ENCODE measurements at places on chromosomes 16 and 17.

- no peak for DNase-seq
Observed at GRCh38 chr16:88282564-88283395, 100.0 kb upstream of the ZNF469 start.

DNA sequence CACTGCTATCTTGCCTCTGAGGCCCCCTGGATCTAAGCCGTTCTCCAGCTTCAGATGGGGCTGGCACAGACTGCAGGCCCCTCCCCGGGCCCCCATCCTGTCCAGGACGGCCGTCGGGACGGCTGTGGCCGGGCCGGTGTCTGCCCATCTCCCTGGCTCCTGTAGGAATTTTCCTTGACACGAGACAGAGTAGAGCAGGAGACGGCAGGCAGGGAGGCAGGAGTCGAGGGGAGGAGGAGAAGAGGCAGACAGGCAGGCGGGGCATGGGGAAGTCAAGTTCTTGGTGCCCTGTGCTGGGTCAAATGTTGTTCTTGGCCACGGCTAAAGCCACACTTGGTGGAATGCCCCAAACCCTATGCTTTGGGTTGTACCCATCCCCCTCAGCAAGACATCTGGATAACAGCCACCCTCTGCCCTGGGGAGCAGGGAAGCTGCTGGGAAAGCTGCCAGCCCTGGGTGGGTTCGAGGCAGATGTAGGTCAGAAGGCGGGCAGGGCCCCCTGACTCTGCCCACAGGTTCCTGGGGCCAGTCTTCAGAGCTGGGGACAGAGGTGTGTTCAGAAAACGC is 4.0 kb downstream of the C1QTNF1 start:
- no peak for DNase-seq

GRCh38 chr17:8289103-8289397 is 580 bp downstream of the RANGRF start:
- no peak for DNase-seq

- DNase-seq: no peak
Observed at GRCh38 chr17:36778448-36778847, 158.8 kb upstream of the LHX1 start.

DNA sequence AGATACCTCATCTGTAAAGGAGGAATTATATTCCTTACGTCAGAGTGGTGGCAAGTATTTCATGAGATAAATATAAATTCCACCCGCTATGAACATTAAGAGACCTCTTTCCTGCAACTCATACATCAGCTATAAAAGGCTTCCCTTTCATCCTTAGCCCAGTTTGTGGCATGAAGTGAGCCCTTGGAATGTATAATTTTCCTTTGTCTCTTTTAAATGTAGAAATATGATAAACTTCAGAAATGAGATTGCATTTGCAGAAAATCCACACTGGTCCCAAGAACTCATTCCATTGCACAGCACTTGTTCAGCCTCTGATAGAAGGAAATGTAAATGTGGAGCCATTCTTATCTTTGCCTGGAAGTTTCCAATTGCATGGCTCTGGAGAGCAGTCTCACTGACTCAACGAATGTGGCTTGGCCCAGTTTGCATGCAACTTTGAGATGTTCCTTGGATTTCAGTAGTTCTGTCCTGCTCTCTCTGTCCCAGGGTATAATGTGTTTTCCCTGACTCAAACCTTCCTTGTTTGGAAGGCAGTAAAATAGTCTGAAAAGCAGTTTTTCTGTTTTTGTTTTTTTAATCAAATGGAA is 746.4 kb downstream of the CDH11 start:
- no peak for DNase-seq

- DNase-seq: no peak
Observed at GRCh38 chr17:7184647-7185046, 5.5 kb upstream of the ASGR1 start.

DNA sequence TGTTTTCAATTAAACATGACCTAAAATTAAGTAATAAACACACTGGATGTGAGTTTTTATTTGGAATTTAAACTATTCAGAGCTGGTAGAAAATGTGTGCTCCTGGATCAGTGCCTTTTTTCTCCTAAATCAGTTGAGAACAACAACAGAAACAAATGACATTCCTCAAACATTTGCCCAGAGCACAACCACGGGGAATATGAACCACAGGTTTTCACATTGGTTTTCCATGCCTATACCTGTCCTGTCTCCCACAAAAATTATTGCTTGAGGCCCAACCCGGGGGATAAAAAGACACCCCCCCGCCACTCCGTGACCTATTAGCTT is 6.8 kb downstream of the HSBP1 start:
- no peak for DNase-seq

DNA sequence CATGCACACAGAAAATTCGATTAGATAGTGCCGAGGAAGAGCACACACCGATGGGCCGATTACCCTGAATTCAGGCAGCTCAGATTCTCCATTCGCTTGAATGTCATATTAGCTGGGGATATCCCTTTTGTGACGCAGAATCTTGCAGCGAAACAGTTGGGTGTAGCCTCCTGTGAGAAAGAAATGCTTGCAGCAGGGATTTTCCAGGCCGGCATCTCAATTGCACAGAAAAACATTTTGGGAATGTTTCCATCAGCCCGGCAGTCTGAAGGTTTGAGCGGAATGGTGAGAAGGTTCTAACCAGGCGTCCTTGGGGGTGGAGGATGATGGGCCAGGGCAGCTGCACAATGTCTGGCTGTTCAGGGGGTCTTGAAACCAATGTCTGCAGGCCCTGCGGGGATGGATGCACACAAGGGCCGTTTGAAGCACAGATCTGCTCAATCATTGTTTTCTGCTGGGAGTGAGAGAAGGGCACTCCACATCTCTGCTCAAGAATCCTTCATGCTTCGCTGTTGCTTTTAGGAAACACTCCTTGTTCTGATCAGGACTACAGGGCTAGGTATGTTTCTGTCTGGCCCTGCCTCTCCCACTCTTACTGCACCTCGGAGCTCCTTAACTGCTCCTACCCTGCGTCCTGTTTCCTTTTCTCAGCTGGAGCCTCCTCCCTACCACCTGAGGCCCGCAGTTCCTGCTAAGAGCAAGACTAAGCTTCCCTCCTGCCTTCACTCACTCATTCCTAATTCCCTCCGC is 94.6 kb downstream of the CMIP start:
- DNase-seq: no peak

DNA sequence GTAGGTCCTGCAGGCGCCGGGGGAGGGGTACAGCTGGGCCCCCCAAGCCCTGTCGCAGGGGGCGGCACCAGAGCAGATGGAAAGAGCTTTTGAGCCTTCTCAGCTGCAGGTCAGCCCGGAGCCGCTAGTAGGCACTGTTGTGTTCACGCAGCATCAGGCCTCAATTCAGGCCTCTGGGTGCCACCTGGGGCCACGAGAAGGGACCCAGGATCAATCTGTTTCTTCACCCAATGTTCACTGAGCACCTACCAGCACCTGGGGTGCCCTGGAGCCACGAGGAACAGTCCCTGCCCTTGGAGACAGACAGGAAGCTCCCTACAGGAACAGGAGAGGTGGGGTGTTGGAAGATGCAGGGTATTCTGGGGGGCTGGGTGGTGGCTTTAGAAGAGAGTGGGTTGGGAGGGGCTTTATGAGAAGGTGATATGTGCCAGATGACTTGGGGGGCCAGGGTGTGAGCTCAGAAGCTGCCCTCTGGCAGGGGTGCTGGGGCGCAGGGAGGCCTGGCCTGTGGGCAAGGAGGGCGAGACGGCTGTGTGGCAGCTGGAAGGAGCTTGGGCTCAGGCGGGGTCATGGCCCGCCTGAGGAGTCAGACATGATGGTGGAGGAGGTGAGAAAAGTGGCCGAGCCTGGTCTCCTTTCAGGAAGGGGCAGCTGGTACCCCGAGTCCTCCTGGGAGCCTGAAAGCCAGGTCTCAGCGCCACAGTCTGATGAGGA is 121.9 kb upstream of the GSE1 start:
- no peak for DNase-seq

DNA sequence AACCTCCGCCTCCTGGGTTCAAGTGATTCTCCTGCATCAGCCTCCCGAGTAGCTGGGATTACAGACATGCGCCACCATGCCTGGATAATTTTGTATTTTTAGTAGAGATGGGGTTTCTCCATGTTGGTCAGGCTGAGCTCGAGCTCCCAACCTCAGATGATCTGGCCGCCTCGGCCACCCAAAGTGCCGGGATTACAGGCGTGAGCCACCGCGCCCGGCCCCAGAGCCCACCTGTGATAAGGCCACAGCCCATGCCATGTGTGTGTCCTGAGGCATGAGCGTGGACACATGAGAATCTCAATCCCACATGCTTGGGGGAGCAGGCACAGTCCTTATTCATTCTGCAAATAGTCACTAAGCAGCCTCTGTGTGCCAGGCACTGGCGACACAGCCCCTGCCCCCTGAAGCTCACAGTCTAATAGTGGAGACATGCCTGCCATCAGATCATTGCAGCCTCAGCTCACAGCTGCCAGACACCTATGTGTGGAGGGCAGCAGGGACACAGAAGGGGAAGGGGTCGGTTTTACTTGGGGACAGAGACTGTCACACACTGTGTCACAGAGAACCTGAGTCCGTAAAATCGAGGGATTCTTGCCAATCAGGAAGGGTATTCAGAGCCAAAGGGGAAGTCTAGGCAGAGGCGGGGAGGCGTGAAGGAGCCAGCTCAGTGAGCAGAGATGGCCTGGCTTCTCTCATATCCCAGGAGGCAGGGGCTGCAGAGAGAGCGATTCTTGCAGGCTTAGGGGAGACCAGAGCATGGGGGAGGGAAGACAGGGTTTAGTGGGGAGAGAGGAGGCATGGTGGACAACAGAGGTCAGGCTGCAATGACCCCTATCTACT is 9.4 kb upstream of the ABCC3 start:
- no peak for DNase-seq

DNA sequence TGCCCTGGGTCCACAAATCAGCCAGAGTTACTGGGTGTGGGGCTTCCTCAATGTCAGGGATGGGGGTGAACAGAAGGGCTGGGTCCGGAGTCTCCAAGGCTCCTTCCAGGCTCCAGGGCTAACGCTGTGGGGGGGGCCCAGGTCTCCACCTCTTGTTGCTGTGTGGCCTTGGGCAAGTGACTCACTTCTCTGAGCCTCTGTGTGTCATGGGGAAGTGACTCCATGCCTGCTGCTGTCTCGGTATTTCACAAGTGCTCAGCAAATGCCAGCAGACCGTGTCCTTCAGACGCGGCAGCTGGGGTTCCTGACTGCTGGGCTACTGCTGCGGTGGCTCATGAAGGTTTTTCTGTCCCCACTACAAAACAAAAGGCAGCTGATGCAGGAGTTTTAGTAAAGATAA is 26.6 kb downstream of the JPH3 start:
- no peak for DNase-seq

- no peak for DNase-seq
Observed at GRCh38 chr16:1786242-1787055, 3.7 kb downstream of the NUBP2 start.

DNA sequence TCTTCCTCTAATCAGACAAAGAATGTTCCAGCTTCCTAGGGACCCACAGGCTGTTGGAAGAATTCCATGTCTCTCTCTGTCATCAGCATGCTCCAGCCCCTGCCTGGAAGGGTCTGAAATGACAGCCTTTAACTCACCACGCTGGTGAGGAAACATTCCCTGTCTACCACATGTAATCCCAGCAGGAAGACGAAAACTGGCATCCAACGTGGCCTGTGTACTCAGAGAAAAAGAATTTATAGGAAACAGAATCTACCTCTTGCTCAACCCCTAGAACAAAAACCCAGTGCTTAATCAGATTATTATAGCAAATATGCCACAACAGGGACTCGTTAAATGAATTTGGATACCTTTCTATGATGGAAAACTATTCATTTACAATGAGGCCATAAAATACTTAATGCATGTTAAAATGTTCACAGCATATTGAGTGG is 147.3 kb upstream of the FOXF1 start:
- no peak for DNase-seq

- no peak for DNase-seq
Observed at GRCh38 chr17:80943346-80944145, 48.1 kb upstream of the CHMP6 start.

DNA sequence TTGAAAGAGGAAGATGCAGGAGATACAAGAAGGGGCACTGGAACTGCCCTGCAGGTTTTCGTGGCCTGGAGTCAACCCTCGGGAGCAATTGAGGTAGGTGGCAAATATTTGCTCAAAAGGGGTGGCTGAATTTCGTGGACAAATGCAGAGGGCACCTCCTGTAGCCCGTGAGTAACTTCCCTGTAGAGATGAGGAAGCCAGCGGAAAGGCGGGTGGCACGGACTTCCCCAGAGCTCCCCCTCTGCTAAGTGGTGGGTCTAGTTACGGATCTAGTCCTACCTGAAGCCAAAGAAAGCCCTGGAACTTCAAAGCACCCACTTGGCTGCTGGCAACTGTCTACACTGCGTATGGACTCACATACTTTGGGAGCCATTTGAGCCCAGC is 1.0 kb upstream of the ATP2C2 start:
- DNase-seq: no peak

GRCh38 chr17:56890906-56891674 is 22.8 kb downstream of the TRIM25 start:
- DNase-seq: no peak

DNA sequence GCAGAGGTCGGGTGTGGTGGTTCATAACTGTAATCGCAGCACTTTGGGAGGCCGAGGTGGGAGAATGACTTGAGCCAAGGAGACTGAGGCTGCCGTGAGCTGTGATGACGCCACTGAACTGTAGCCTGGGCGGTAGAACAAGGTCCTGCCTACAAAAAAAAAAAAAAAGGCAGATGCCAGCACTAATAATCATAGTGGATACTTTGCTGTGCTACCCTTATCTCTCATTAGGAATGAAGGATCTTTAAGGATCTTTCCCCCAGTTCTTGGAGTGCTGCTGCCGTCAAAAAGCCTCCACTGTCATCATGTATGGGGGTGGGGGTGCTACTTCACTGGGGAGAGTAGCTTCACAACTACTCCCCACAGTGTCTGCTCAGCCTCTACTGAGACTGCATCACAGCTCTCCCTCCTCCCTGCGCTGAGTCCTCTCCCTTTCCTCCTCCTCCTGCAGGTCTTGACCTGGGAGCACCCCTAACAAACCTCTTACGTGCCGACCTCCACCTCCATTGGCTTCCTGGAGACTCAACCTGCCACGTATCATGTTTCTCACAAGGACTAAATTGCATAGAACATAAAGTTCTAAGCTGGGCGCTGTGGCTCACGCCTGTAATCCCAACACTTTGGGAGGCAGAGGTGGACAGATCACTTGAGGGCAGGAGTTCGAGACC is 24.4 kb upstream of the ST6GALNAC1 start:
- no peak for DNase-seq

DNA sequence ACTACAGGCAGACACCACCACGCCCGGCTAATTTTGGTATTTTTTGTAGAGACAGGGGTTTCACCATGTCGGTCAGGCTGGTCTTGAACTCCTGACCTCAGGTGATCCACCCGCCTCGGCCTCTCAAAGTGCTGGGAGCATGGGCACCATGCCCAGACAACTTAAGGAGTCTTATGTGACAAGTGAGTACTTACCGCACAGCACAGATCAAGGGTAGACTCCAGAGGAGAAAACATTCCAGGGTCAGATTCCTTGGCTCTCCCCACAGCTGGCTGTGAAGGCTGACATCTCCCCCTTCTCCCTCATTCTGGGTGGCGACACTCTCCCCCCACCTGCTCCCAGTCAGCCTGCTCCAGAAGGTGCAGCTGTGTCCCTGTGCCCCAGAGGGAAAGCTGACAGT is 10.6 kb downstream of the ZSCAN10 start:
- no peak for DNase-seq

- no peak for DNase-seq
Observed at GRCh38 chr16:28089992-28090365, 26.5 kb upstream of the GSG1L start.

- DNase-seq: no peak
Observed at GRCh38 chr16:27408012-27408601, 6.1 kb downstream of the IL21R start.

GRCh38 chr17:57282296-57282695 is 26.0 kb downstream of the MSI2 start:
- DNase-seq: no peak

Data from anterior cingulate cortex (tissue), 58 donors.